ENCODE measurements at places on chromosomes 1 and 21.

- DNase-seq, result no peak
These were observed 84.8 kb upstream of the WARS2 start for GRCh38 chr1:119225265-119225664.

- no peak for DNase-seq
These were observed 137.2 kb downstream of the OMA1 start for GRCh38 chr1:58409336-58409735.

DNA sequence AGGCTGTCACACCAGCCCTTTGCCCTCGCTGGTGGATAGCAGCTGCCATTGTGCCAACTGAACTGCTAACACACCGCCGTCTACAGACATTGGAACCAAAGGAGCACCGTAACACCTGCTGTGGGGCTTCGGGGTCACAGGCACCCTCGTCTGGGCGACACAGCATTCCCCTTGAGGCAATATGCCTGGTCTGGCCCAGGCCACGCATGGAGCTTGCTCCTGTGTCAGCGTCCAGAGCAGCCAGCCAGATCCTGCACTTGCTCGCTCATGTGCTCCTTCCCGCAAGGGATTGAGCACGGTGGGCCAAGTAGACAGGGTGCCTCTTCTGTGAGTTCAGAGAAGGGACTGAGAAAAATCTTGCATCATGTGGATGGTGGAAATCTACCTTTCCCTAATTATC lies 314.6 kb upstream of the PLD5 start:
- no peak for DNase-seq

- no peak for DNase-seq
These were observed 110.0 kb downstream of the AMY1C start for GRCh38 chr1:103859721-103860120.

DNA sequence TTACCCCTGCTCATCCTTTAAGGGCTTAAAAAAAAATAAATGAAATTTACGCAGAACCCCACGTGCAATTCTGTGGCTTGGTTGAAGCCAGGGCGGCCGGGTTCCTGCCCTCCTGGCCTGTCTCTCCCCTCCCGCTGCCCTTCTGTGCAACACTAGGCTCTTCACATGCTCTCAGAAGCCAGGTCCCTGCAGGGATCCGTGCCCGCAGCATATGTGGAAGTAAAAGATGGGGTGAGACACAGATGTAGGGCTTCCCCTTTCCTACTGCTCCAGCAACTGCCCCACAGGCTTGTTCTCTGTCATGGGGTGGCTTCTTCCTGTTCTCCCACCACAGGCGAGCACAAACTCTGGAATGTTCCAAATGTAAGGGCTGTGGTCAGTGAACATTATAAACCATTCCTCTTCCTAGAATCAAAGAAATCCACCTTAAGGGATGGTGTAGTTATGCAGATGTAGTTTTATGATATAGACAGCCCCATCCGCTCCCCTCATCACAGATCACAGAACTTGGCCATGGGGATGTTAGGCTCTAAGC lies 535.4 kb downstream of the KIF26B start:
- no peak for DNase-seq

DNA sequence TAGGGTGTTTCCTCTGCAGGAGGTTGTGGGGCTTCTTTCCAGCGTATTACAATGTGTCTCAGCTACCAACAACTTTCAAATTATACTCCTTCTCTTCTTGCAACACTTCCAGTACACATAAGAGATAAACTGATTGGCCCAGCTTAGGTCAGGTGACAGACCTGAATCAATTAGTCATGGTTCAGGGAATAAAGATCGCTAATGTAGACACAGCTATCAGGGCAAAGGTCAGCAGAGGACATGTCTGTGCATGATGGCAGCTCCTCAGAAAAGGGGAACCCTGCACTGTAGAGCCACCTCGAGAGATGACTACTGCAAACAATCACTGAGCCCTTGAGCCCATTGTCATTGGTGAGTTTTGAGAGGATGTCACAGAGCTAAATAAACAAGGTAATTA lies 36.8 kb upstream of the PKN2 start:
- DNase-seq, result no peak

DNA sequence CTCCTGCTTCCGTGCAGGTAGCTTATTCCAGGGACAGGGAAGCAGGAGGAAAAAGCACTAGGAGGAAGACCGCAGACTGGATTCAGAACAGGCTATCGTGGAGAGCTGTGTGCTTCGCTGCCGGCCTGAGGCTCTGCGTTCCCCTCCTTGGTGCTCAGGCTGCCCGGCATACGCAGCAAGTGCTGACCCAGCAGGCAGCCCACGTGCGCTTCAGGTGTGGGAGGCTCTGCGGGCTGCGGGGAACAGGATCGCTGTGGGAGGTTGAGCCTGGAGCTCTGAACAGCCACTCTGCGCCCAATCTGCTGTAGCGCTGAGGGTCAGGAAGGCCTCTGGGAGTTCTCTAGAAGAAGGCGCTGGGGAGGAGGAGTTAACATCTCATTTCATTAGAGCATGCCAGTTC lies 27.9 kb downstream of the DOP1B start:
- DNase-seq, result no peak

DNA sequence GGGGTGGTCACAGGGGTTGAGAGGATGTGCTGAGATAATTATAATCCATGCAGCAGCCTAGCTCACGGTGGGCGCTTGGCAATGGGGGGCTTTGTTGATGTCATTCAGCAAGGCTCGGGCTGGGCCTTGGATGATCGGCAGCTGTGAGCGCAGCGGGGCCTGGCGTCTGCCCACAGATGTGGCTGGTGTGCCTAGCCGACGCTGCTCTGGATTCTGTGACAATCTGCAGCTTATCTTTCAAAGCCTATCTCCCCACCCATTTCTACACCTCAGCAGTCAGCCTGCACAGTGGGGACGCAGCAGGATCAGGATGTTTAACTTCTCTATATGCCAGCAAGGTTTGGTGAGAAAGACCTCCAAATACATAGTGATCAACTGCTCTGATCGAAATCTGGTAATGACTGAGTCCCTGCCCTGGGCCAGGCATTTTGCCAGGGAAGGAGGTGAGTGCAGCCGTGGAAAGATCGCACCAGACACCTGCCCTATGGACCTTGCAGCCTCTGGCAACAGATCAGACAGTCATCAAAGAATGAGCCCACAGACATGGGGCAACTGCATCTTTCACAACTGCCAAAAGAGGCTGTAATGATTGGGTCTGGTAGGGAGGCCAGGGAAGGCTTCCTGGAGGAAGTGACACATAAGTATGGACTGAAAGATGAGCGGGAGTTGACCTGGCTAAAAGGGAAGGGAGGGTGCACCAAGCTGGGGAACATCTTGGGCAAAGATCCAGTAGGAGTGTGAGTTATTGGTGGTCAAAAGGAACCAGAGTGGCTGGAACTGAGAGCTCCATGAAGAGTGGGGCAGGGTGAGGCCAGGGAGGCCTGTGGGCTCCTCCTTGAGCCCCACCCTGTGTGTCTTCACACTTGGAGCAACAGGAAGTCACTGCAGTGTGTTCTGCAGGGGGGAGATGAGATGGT lies 35.3 kb downstream of the EPHB2 start:
- DNase-seq, result peak; percentile 84

- no peak for DNase-seq
These were observed 275.9 kb downstream of the LRRC40 start for GRCh38 chr1:69929308-69930057.

DNA sequence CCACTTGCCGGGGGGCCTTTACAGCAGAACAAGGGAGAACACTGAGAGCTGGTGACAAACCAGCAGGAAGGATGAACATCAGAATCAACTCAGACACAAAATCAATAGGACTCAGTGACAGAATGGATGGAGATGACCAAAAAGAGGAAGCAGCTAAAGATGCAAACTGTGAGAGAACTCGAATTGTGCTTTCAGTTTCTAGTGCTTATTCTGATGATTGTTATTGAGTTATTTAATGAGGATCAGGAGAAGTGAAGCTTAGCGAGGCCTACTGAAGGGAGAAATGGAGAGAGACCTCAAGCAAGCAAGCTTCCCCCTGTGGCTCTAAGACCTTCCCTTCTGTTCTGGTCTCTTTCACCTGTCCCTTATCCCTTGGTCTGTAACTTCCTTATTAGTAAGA lies 30.3 kb upstream of the TMEM125 start:
- DNase-seq, result no peak

GRCh38 chr1:203453016-203453415 lies 22.6 kb upstream of the PRELP start:
- no peak for DNase-seq

- no peak for DNase-seq
These were observed 6.4 kb downstream of the DSCAM start for GRCh38 chr21:40840401-40841125.

GRCh38 chr1:94132111-94132510 lies 11.2 kb upstream of the ABCA4 start:
- DNase-seq, result no peak

GRCh38 chr1:189859385-189859977 lies 618.2 kb downstream of the BRINP3 start:
- DNase-seq, result peak; percentile 22

GRCh38 chr1:85838238-85838637 lies 130.0 kb upstream of the ZNHIT6 start:
- DNase-seq, result no peak

DNA sequence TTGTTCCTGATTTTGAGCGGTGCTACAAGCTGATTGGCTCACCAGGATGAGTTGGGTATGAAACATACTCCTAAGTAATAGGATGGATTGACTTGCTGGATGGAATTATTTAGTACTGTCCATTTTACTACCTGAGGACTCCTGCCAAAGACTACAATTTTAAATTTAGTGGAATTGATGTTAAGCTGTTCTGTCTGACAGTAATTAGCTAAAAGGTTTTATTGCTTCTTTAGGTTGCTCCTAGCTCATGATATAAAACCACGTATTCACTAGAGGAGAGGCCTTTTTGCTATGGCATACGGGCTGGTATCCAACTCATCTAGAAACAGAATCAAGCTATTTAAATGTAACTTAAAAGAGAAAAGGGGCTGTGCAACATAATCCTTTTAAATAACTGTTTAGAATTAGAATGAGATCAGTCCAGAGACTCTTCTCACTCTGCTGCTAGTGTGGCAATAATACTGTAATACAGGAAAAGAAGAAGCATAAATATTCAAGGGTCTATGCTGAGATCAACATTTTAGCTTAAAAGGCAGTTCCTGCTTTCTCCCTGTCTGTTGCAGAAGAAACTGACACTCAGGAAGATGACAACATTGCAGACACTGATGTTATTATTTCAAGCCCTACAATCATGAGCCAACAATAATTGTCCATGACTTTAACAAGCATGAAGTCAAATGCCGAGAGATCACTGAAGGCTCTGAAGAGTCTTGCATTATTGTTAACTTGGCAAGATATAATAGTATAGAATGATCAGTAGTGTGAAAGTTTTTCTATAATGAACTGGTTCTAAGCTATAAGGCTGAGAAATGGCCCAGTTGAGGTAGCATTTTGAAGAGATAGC lies 258.7 kb upstream of the ADGRL4 start:
- DNase-seq, result no peak

DNA sequence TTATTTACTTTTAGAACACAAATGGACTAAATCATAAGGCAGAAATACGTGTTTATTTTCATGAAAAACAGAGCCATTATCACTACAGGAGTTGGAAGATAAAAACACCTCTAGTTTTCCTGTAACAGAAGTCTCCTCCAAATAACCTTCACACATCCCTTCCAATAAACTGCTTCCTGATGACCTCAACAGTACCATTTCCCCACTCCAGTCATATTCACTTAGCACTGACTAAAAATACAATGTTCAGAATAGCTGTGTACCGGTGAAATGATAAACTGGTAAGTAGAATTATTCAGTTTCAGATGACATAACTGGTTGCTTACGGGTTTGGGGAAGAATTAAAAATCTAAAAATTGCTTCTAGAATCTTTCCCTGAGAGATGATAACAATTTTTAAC lies 137.9 kb downstream of the DENND1B start:
- DNase-seq, result no peak

GRCh38 chr1:37038227-37039093 lies 4.1 kb upstream of the GRIK3 start:
- no peak for DNase-seq

DNA sequence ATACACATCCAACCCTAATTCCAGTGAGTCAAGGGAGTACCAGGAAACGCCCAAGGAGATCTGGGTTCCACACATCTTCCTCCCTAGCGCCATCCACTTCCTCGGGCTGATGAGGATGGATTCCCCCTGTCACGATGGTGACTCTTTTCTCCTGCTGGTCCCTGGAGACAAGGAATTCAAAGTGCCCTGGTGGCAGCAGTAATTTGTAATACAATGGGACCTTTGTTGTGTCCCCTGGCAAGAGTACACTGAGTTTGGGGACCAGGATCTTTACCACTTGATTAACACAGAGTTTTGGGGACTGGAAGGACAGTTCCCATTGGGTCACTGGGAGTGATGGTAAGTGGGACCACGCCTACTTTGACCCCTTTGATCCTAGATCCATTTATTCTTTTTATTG lies 9.4 kb upstream of the JAK1 start:
- no peak for DNase-seq

DNA sequence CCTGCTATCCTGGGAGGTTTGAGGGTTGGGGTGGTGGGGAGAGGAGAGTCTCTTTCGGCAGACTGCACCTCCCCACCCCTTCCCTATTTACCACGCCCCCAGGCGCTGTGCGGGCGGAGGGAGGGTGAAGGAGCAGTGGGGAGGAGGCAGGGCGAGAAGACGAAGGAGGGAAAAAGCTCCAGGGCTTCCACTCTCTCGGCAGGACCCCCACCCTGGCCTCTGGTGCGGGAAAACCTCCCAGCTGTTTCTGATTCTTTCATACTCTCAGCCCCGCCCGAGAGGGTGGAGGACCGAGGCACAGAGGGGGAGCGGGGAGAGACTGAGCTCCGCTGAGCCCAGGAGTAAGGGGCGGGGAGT lies 866 bp upstream of the WNT2B start:
- DNase-seq, result no peak

DNA sequence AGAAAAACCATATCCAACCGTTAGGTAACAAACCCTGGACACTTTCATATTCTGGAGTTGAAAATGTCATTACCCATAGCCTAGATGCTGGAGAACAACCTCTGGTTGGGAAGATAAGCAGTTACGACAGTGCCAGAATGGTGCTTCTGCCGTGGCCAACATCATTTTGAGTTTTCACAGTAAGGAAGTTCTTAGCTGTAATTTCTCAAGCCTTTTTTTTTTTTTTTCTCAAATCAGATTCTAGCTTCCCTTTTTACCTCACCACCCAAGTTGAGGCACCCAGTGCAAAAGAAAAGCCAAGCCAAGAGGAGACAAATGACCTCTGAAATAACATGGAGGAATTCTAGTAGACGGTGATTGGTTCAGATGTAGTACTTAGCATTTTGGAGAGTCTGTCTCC lies 21.8 kb downstream of the PPT1 start:
- DNase-seq, result no peak

- no peak for DNase-seq
These were observed 40.4 kb downstream of the PRDM16 start for GRCh38 chr1:3109355-3109754.
